Psoas muscle (tissue), 8 donors: ENCODE measurements at places on chromosomes 13 and 19.

GRCh38 chr13:110907951-110908898 lies 6.6 kb downstream of the ANKRD10 start:
- no peak for DNase-seq

GRCh38 chr19:49666120-49666444 lies 349 bp downstream of the BCL2L12 start:
- DNase-seq = no peak

DNA sequence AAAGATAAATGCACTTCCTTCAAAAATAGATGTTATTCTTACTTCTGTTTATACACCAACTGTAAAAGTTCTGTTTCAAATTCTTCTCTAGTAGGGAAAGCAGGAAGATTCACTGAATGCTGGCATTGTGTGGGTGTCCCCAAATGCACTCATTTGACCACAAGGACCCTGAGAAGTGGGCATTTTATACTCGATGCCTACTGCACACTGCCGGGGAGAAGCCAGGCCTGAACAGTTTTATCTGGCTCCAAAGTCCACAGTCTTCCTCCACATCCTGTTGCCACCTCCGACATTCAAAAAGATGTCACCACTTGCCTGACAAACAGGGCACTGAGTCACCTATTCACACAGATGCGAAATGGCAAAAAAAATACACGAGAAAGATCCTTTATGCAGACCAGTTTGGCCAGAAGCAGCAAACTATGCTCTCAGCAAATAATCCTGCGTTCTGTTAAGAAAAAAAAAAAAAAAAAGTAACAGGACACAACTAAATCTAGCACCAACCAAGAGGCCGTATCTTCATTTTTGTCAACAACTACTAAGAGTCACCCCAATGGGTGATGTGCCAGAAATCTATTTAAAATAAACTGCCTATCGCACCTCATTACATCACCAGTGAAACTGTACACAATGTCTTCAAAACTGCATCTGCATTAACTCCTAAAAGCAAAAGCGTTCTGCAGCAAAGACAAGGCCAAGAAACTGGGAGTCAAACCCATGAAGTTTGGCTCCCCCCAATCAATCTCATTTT lies 6.2 kb downstream of the ZC3H4 start:
- DNase-seq = no peak

DNA sequence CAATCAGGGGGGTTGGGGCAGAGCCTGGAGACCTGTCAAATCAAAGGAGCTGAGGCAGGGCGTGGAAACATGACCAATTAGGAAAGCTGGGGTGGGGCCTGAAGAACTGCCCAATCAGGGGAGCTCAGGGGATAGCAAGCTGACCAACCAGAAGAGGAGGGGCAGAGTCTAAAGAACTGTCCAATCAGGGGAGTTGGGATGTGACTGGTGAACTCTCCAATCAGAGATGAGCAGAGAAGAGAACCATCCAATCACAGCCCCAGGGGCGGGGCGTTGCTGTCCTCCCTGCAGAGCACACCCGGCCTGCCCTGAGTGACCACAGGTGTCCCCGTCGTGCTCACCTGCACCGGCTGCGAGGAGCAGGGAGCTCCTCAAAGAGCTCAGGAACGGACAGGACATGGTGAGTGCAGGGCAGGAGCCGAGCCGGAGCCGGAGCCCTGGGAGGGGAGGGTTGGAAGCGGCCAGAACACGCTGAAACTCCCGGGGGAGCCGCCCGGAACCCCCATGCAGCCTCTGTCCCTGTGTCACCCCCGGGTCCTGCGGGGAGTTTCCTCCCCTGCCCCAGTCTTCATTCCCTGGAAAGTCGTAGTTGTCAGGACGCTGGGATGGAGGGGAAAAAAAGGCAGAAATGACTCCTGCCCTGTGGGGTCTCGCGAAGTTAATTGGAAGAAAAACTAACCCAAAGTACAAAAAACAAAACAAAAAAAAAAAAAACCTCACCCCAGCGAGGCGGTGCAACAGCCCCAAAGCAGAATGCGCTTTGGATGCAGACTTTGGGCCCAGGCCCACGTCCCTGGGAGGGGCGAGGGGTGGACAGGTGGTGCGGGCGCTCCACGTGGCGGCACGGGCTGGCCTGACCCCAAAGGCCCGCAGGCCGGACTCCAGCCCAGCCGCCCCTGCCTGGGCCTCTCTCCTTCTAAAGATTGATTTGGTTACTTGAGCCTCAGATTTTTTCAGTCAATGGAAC lies at the start of gene ZNF556:
ZNF556 (plus strand) TSS at position 311 of the 967 bp plus-strand sequence; CDS start at position 398, 87 bp downstream.
- DNase-seq = peak; percentile 77

DNA sequence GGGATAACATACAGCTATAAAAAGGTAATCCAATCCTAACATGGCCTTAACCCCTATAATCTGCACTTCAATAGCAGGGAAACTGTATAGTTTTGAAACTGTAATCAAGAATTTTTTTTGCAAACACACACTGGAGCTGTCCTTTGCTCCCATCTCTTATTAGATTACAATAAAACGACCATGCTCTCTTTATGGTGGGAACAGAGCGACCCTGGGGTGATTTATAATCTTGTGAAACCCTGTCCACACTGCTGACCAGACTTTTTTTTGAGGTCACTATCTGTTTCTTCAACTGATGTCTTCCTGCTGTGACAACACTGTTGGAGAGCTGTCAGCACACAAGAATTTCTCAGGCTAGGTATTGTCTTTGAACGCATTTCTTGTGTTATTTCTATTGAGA lies 35.3 kb downstream of the DACH1 start:
- no peak for DNase-seq
